ENCODE measurements at places on chromosomes 12 and 14.
A peak's percentile ranks its signal among the peaks of the same experiment; 100 is the strongest.

DNA sequence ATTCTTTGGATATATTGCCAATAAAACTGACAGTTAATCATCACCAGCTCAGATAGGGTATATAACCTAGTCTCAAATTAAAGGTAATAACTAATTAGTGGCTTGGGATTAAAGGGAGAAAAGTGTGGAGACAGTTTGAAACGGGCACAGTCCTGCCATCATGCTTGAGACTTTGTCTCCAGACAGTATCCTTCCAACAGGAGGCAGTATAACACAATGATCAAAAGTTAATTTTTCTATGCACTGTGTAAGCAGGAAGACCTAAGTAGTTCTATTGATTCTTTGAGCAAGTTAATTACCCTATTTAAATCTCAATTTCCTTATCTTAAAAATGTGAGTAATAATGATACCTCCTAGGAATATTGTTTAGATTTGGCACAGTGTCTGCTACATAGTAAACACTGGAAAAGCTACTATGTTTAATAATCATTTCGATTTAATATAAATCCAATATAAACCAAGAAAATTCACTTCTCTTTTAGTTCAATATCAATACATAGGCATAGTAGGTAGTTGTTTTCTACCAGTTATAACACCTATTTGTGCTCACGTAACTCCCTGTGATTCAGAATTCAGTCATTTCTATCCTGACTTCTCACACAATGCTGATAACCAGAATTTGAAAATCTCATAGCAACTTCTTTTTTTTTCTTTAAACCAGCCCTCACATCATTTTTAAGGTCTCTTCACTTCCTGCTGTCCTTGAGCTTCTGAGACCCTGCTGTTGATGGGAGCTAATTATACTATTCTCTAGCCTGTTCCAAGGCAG, 53.7 kb downstream of the GALNT4 start:
- DNase-seq = no peak

- no peak for DNase-seq
These were observed 164.4 kb downstream of the CAND1 start for GRCh38 chr12:67433385-67434175.

DNA sequence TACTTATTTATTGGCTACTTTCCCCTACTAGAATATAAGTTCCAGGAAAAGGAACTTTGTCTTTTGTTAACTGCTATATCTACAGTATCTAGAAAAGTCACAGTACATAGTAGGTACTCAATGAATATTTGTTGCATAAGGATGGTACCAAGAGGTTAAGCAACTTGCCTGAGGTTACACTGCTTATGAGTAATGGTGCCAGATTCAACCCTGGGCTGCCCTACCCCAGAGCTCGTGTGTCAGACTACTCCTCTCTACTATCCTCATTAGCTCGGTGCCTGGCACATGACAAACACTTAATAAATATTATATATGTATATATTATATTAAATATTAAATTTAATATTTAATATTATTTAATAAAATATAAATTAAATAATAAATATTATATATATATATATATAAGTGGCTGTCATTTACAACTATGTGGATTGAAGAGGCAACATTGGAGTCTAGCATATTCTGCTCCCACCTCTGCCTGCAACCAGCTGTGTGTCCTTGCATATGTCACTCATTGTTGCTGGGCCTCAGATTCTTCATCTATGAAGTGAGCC, 25.4 kb downstream of the UTP20 start:
- DNase-seq = no peak

DNA sequence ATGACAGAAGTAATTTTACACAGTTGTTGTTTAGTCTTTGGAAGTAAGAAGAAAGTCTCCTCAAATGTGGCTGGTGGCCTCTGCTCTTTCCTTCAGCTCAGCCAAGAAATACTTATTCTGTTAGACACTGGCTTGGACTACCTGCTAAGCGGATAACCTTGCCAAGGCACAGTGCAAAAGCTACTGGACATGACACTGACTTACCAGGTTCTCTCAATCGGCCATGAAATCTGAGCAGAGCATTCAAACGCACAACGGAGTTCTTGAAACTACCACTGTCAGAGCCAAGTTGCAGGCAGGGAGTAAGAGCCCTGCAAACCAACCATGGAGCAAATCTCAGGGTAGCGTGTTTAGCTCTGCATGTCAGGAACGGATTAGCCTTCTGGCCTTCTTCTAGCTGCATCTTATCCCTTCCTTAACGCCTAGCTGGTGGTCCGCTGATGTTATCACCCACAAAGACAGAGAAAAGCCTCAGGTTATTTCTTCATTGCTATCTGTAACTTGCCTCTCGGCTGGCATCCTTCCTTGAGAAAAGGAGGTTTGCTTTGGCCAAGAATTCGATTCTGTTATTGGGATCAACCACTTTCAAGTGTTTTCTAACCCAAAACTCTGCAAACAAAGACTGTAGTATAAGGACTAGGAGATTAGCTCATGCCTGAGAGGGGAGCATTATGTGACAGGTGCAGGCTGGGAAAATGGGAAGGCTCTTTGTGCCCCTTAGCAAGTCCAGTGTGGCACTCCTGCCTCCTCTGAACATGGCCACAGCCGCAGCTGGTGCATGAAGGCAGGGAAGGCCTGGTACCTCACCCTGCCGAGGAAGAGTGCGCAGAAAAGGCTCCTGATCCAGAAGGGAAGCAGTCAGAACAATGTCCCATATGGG, 223.4 kb downstream of the GLT1D1 start:
- no peak for DNase-seq

DNA sequence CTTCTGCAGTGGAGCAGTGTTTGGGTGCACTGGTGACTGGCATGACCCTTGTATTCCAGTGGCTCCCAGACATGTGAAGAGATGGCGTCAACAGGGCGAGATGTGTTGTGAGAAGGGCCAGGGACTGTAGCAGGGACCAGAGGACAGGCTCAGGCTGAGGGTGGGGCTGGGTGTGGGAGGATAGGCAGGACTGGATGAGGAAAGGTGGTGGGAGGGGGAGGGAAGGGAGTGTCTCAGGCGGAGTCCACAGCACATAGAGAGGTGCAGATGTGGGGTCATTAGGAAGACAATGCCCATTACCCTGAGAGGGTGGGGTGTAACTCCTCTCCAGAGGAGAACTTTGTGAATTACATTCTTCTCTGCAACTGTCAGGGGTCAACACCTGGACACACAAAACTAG, 78.5 kb downstream of the DICER1 start:
- DNase-seq = no peak

- DNase-seq = no peak
These were observed 75.9 kb upstream of the C12orf71 start for GRCh38 chr12:27158297-27158696.

DNA sequence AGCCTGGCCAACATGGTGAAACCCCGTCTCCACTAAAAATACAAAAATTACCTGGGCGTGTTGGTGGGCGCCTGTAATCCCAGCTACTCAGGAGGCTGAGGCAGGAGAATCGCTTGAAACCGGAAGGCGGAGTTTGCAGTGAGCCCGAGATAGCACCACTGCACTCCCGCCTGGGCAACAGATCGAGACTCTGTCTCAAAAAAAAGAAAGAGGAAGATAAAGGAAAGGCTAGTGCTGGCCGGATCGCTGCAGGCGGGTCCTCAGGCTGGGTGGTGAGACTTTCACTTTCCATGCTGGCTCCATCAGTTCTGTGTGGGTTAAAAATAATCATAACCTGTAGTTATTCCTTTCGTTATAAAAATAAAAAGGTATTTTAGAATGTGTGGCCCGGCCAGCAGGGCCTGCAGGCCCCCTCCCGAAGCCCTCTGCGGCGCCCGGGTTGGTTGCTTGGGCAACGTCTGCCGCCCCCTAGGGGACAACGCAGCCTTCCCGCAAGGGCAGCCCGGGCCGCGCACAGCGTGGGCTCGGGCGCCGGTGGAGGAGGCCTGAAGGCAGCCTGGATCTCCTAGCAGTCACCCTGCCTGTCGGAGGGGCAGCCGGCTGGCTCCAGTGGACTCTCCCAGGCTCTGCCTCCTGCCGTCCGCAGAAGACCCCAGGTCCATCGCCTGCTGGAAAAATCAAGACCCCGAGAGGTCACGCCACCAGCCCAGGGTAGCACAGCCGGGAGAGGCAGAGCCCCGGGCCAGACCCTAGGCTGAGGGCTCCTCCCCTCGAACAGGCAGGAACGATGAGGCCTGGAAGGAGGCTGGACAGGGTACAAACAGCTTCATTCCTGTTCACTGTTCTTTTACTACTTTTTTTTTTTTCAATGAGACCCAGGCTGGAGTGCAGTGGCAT, 5.0 kb upstream of the SLC25A47 start:
- no peak for DNase-seq

DNA sequence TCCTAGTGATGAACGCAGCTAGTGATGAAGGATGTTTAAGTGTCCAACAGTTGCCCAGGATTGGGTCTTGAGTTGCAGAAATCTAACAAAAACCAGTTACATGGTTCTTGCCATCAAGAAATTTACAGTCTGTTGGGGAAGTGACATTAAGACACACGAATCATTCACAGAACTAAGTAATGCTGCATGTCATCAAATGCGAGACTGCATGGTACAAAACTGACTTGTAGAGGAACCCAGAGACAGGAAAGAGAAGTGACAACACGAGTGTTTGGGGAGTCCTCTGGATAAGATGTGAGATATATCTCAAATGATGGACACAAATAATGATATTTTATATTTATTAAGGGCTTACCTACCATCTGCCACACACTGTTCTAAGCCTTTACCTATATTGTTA, 6.1 kb upstream of the SYNE3 start:
- no peak for DNase-seq

DNA sequence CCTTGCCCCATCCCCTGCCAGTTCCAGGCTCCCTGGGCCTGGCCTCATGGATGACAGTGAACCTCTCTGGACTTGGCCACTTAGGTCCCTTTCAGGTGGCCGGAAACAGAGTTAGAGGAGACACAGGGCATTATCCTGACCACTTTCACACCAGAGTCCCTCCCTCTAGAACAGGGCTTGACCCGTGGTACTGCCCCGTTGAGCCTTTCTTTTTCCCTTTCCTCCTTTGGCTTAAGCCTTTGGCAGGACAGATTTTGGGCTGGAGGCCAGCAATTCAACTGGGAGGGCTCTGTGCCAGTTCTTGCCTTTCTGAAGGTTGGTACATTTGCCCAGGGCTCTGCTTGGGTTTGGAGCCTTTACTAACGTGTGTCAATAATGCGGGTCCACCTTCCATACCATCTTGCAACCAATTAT, 22.8 kb downstream of the TPCN1 start:
- DNase-seq = no peak

GRCh38 chr14:95664546-95664945, 21.7 kb upstream of the TCL1B start:
- DNase-seq = no peak

DNA sequence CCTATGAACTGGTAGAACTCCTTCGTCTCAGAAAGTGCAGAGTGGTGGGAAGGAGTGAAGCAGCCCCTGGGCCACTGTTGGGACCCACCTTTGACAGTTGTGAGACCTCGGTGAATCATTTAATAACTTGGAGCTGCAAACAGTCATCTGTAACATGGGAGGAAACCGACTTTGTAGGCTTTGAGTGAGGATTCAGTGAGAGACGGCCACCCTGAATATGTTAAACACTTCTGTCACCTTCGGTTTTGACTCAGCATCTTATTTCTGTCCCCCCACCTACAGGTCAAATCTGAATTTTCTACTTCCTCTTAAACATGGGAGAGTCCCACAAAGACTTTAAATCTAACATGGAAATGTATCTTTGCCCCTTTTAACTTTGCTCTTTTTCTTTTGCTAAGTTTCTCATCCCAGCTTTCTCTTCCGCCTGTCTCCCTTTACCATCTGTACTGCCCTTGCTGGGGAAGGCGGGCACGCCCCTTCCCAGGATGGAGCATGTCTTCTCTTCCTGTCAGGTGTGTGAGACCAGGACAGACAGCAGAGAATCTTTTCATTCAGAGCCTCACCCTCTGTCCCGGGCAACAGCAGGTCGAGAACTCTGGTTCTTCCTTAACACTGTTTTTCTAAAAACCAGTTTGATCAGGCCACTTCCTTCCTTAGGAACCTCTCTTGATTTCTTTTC, 37.1 kb downstream of the ZC3H14 start:
- DNase-seq = no peak

GRCh38 chr14:53113989-53114388, 39.1 kb downstream of the DDHD1 start:
- no peak for DNase-seq

DNA sequence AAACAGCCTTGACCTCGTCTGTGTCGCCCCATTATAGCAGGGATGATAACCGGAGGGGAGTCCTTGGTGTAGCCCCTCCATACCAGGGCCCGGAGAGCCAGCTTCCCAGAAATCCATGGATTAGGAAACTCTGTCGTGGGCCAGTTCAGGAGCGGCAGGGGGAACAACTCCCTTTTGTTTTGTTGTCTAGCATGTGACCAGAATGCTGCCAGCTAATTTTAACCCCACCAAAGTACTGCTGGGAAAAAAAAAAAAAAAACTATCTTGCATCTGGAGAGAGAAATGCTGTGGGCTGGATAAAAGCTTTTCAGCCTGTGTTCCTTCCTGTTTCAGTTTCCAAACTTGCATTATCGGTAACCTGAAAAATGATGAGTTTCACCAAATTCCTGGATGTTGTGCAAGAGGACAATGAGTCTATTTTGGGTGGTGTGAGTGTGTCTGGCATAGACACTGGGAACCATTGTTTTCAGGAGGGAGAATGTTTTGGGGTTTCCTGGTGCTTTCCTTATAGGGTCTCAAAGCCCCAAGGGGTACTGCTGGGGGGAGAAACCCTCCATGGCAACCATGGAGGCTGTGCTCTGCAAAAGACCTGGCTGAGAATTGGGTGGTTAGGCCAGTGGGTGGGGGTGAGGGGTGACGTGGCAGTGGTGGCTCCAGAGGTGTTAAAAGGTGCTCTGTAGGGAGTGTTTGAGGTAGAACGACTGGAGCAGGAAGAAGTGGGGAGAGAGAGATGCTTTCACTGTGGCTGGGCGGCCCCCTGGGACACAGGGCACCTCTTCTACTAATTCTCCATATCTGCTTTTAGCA, 14.9 kb upstream of the IRF2BPL start:
- DNase-seq = no peak

DNA sequence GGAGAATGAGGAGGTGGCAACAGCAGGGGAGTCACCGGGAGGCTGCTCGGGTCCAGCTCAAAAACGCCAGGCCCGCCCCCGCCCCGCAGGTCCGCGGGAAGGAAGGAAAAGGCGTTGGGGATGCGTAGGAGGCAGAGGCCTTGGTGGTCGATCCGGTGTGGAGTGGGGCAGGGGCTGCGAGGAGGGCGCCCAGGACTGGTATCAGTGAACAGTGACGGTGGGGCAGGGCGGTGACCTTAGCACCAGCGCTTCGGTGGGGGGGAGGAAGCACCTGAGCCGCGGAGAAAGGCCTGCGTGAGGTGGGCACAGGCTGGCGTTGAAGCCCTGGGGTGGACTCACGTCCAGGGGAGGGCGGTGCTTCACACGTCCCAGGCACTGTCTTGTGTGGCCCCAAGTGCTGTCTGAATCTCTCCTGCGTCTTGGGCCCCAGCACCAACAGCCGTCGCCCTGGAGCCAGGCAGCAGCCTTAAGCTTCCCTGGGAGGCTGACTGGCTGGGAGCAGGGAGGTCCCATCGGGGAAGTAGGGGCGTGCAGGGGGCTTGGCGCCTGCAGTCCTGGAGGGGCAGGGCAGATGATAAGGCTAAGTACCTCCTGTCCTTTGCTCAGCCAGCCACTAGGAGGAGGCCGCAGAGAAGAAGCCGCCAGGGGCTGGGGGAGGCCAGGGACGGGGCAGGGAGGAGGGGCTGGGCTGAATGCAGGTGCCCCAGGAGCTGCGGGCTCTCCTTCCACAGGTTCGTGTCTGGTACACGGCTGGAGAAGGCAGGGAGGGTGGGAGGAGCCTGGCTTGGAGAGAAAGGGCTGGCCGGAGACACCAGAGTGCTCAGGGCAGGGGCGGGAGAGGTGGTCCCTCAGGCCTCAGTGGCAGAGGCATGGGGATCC, 26.5 kb downstream of the ZBTB42 start:
- DNase-seq = peak; percentile 11

- no peak for DNase-seq
These were observed 67.6 kb upstream of the SLC38A4 start for GRCh38 chr12:46893434-46893833.

- DNase-seq = no peak
These were observed 126.3 kb downstream of the ANO6 start for GRCh38 chr12:45342171-45342570.
